ENCODE measurements at places on chromosomes 12 and 14.

GRCh38 chr14:76984787-76985375 is 43.6 kb downstream of the IRF2BPL start:
- no peak for DNase-seq

DNA sequence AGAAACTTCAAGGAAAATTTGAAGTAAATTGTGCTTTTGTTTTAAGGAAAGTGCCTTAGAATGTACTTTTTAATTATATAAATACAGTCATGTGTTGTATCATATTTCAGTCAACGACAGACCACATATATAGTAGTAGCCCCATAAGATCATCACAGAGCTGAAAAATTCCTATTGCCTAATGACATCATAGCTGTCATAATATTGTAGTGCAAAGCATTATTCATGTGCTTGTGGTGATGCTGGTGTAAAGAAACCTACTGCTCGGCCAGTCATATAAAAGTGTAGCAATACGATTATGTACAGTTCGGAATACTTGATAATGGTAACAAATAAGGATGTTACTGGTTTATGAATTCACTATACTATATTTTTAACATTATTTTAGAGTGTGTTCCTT is 198.9 kb upstream of the SLC16A7 start:
- DNase-seq: no peak

DNA sequence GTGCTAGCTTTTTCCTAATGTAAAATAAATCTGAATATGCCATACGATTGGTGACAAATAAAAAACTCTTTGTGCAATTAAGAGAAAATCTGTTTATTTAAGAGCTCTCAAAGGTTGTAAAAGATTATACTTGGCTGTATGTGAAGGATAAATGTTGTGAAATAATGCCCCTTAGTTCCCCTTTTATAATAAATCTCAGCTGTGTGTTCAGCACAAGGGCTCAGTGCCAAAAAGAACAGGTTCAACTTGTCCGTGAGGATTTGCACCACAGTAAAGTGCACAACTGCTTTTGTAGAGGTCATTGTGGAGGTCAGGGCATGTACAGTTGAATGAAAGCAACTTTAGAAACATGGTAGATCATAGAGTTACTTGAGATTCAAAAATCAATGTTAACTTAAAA is 118.6 kb downstream of the TRMT5 start:
- DNase-seq: peak; percentile 75

GRCh38 chr12:48994224-48995085 is 4.7 kb downstream of the DDN start:
- no peak for DNase-seq

DNA sequence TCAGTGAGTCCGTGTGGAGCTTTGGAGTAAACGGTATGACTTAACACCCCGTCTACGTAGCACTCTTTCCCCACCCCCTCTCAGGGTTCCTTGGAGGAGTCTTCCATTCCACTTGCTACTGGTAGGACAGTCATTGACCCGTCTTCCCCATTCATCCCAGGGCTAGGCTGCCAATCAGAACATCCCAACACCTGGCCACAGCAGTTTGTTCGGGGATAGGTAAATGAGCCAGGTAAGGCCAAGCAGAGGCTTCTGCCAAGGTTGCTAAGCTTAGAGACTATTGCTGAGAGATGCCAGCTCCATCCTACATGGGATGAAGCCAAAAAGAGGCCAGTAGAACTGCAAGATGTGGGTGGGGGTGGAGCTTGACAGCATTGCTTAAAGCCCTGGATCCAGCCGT is 130.8 kb downstream of the BCL11B start:
- no peak for DNase-seq

DNA sequence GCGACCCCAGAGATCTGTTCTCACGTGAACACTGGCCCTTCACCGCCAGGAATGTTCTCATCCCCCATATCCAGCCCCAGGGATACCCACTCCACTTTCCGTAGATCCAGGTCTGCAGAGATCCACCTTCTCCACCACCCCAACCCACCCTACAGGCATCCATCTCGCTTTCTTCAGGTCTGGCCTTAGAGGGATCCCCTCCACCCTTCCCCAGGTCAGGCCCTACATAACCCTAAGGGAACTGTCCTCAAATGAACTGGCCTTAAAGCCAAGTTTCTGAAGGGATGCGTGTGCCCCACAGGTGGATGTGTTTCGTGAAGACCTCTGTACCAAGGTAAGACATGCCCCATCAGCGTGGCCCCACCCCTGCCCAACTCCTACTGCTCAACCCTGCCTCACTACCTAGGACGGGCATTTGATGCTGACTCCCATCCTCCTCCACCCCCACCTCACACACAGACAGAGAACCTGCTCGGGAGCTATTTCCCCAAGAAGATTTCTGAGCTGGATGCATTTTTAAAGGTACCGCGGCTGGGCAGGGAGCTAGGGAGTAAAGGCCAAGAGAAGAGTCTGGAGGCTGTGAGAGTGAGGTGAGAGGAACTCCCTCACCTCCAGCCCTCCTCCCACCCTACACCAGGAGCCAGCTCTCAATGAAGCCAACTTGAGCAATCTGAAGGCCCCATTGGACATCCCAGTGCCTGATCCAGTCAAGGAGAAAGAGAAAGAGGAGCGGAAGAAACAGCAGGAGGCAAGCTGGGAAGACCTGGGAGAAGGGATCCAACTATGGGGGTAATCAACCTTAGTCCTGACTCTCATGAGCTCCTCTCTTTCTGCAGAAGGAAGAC is 912 bp downstream of the PSME1 start:
- DNase-seq: peak; percentile 40

- DNase-seq: no peak
Observed at GRCh38 chr12:130669205-130669557, 46.9 kb downstream of the RIMBP2 start.

GRCh38 chr12:42969355-42969754 is 379.8 kb upstream of the PRICKLE1 start:
- no peak for DNase-seq

All from left colon (tissue), 2 donors.